Uterine smooth muscle cell (primary cell): ENCODE measurements at places on chromosomes 11 and 22. TPM values are rescaled to one million over a fixed set of nuclear protein-coding genes. Genes with fewer than 3 reads are reported as not detected.

Gene SIDT2
- 10.4 and 13.9 TPM in 2 replicates for total RNA-seq

Gene LDLRAD3
- total RNA-seq = 2.4 and 5.0 TPM in 2 replicates

Gene SCARF2
- total RNA-seq = 18.2 and 36.9 TPM in 2 replicates

Gene PTPN5
- total RNA-seq = under 0.01 TPM in 1 of 2 replicates, not detected in the other

Gene MISFA
- 1.3 and 1.5 TPM in 2 replicates for total RNA-seq

Gene RTN3
- 51.1 and 69.6 TPM in 2 replicates for total RNA-seq

Gene LMNTD2
- total RNA-seq = 0.11 and 0.62 TPM in 2 replicates

Gene PNPLA5
- total RNA-seq = under 0.01 TPM in 1 of 2 replicates, not detected in the other

Gene CADM1
- total RNA-seq = 0.66 and 5.5 TPM in 2 replicates

Gene OR52I2
- under 0.01 TPM in 1 of 2 replicates, not detected in the other for total RNA-seq

Gene CHRM1
- not detected in 2 replicates for total RNA-seq

Gene SCGB1D2
- not detected in 2 replicates for total RNA-seq

Gene TREH
- under 0.01 TPM in 1 of 2 replicates, not detected in the other for total RNA-seq

Gene ADM
- total RNA-seq = 187 and 204 TPM in 2 replicates

Gene NXPE1
- not detected in 2 replicates for total RNA-seq

Gene MACROD1
- total RNA-seq = 9.3 and 20.5 TPM in 2 replicates

Gene OR5D14
- total RNA-seq = not detected in 2 replicates

Gene TSGA10IP
- total RNA-seq = 0.11 and 0.37 TPM in 2 replicates

Gene AQP11
- total RNA-seq = 2.5 and 9.1 TPM in 2 replicates

Gene KCNJ1
- total RNA-seq = under 0.01 TPM in 1 of 2 replicates, not detected in the other

Gene PICK1
- total RNA-seq = 6.5 and 12.2 TPM in 2 replicates

Gene OR5B21
- total RNA-seq = not detected in 2 replicates

Gene ISX
- total RNA-seq = not detected in 2 replicates

Gene PTGDR2
- total RNA-seq = 0.11 and 0.12 TPM in 2 replicates

Gene OR9G1
- total RNA-seq = not detected in 2 replicates

Gene OR52A1
- not detected in 2 replicates for total RNA-seq

Gene SYNGR1
- total RNA-seq = 5.9 and 8.1 TPM in 2 replicates

Gene RIMBP3B
- 0.11 TPM in 1 of 2 replicates, not detected in the other for total RNA-seq

Gene ADAMTS15
- total RNA-seq = 0.12 and 1.00 TPM in 2 replicates

Gene FDX1
- 9.9 and 10.4 TPM in 2 replicates for total RNA-seq

Gene CRELD2
- total RNA-seq = 84.0 and 180 TPM in 2 replicates

Gene SCGB1C1
- not detected in 2 replicates for total RNA-seq

Gene OR2AT4
- not detected in 2 replicates for total RNA-seq

Gene SYT13
- total RNA-seq = not detected in 2 replicates

Gene SLC22A12
- total RNA-seq = not detected in 2 replicates

Gene RAB3IL1
- 12.5 and 19.1 TPM in 2 replicates for total RNA-seq

Gene ELF5
- total RNA-seq = 0.12 TPM in 1 of 2 replicates, not detected in the other

Gene PIH1D2
- total RNA-seq = 0.87 and 2.2 TPM in 2 replicates

Gene RIMBP3C
- total RNA-seq = 0.11 and 0.25 TPM in 2 replicates

Gene CSNK2A3
- 1.1 and 2.2 TPM in 2 replicates for total RNA-seq

Gene RIC3
- under 0.01 and 0.11 TPM in 2 replicates for total RNA-seq

Gene RAB36
- total RNA-seq = 4.8 and 5.6 TPM in 2 replicates

Gene TIGD3
- total RNA-seq = 0.11 and 0.37 TPM in 2 replicates

Gene SERGEF
- total RNA-seq = 21.4 and 28.7 TPM in 2 replicates

Gene EIF3D
- 563 and 631 TPM in 2 replicates for total RNA-seq

Gene RTL10
- total RNA-seq = 8.3 and 11.6 TPM in 2 replicates

Gene RNF169
- total RNA-seq = 38.6 and 38.8 TPM in 2 replicates

Gene CCDC87
- total RNA-seq = 0.11 and 0.25 TPM in 2 replicates

Gene MYO7A
- total RNA-seq = 0.11 and 0.12 TPM in 2 replicates
